ENCODE measurements at places on chromosomes 5 and 9.

GRCh38 chr9:35942286-35942685 lies 15.7 kb downstream of the OR2S2 start:
- no peak for DNase-seq

- DNase-seq: no peak
Measured at GRCh38 chr9:68950689-68951088, 63.2 kb downstream of the PRKACG start.

GRCh38 chr9:121055642-121056143 lies 5.6 kb upstream of the C5 start:
- no peak for DNase-seq

- no peak for DNase-seq
Measured at GRCh38 chr5:39755986-39756385, 331.2 kb upstream of the DAB2 start.

DNA sequence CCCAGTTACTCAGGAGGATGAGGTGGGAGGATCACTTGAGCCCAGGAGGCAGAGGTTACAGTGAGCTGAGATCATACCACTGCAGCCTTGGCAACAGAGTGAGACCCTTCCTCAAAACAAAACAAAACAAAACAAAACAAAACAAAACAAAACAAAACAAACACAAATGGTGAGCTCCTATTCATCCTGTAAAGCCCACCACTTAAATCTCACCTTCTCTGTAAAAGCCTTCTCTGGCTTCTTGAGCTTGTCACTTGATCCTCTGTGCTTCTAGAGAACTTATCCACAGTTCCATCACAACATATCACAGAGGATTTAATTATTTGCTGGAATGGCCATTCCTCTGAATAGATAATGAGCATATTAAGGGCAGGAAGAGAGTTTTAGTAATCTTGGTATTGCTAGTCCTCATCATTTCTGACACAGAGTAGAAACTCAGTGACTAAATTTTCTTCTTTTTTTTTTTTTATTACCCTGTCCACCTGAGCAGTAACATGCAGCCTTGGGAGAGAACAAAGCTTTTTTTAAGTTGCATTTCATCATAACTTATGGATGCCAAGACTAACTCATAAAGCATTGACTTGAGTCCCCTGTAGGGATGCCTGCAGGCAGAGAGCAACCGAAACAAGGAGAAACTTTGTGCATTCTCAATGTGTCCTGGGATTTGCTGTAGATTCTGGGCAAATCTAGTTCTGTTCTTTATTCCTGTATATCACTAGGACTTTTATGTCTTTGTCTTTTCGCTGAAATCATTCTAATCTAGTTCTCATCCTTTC lies 13.0 kb upstream of the HSPA9 start:
- DNase-seq: no peak

GRCh38 chr5:123294544-123294943 lies 128.7 kb downstream of the CEP120 start:
- no peak for DNase-seq

DNA sequence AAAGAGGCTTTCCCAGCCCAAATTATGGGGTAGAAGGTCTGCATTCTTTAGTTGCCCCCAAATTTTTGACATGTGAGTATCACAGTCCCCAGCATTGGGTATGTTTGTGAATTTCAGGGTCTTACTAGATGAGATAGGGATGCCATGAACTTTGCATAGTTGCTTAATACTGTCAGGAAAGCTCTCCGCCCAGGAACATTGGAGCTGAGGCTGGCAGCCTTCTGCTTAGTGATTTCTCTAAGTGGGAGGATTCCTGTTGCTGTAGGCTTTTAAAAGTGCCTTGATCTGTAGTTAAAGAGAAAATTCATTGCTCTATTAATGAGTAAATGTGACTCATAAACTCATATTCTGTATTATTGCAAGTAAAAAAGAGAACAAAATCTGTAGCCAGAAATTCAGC lies 206.9 kb downstream of the CAVIN4 start:
- DNase-seq: no peak

DNA sequence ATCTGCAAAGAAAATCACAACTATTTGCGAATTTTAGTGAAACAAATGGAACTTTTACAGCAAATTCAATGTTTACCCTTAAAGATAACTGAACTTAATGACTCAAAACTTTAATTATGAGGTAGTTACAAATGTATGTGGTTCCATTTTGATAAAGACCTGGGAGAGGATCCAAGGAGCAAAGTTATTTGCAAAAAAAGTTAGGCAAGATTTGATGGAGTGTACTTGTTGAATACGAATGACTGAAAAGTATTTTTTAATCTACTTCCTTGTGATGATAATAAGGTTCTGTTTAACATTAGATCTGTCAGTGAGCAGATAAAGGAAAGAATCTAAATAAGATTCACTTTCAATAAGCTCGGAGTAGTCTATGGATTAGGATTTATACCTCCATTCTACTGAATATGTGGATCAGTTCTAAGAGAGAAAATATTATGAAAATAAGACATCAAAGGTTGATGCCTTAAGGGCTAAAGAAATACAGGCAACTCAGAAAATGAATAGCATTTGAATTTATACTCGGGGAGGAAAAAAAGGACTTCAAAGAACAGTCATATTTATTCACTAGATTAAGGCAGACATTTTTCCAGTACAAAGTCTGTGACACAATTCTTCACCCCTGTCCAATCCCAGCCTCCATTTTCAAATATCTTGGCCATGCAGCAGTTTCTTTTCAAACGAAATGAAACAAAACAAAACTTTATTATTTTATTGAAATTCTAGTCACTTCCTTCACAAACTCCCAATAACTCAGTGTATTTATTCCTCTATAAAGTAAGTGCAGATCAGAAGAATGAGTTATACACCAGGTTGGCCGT lies 199.8 kb downstream of the PDE4D start:
- DNase-seq: no peak

GRCh38 chr9:37369671-37370070 lies 52.8 kb upstream of the GRHPR start:
- DNase-seq: no peak

DNA sequence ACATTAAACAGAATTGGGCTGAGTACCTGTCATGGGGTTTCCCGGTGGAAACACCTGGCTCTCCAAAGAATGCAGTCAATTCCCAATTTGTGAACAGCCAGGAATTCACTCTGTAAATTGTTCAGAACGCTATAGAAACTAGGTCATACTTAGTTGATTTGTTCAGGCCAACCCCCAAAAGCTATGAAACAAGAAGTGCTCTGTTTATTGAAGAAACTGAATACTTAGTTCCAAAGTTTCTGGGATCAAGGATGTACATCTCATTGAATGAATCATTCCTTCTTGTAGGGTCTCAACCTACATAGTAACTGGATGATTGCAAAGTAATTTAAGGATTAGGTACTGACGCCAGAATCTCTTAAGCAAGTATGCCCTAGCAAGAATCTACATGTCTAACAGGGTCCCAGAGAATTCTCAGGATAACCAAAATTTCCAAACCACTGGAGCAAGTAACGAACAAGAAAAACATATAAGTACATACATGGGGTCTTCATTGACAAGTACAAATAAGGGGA lies 659 bp upstream of the TUSC1 start:
- DNase-seq: no peak

Measured in stimulated activated CD8-positive, alpha-beta memory T cell treated with anti-CD3 and anti-CD28 coated beads, Interleukin-7, amount 100 ng/mL, for 4 hours (primary cell).